GM12864 (cell line): ENCODE measurements at places on chromosomes 1 and 21.

- DNase-seq, result no peak
Observed at GRCh38 chr1:173329726-173330125, 122.6 kb upstream of the TNFSF4 start.

- DNase-seq, result peak; percentile 73
Observed at GRCh38 chr1:161068306-161069234, 1.1 kb downstream of the ARHGAP30 start.

DNA sequence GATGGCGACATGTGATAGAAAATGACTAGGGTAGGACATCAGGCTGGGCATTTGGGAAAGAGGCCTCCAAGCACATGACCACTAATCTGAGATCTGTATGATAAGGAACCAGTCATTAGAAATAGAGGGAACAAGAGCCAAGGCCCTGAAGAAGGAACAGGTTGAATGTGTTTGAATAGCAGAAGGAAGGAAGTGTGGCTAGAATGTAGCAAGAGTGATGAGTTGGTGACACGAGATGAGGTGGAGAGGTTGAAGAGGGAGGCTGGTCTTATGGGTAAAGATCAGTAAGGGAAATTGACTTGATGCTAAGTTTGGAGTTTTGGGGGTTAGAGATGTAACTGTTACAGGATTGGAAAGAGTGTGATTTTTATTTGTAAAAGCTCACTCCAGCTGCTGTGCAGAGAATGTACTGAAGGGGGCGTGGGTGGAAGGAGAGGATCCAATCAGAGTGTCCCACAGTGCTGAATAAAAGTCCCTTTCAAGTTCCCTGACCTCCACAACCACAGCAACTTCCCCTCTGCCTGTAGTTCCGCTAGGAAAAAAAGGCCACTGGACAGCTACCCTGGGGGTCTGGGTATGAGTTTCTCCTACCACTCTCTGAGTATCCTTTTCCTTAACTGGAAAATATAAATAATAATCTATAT is 295.0 kb downstream of the OMA1 start:
- no peak for DNase-seq

- DNase-seq, result peak; percentile 10
Observed at GRCh38 chr1:193406901-193407300, 220.5 kb upstream of the B3GALT2 start.

DNA sequence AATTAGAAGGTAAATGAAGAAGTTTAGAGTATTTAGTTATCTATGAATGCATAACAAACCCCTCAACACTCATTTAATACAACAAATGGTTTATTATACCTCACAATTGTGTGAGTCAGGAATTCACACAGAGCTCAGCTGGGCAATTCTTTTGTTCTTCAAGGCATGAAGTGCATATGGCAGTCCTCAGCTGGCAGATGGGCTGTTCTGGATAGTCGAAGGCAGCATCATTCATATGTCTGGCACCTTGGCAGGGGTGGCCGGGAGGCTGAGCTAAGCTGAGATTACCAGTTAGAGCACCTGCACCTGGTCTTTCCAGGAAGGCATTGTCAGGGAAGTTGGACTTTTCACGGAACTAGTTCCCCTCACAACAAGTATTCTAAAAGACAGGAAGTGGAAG is 286.2 kb upstream of the DUSP10 start:
- no peak for DNase-seq

DNA sequence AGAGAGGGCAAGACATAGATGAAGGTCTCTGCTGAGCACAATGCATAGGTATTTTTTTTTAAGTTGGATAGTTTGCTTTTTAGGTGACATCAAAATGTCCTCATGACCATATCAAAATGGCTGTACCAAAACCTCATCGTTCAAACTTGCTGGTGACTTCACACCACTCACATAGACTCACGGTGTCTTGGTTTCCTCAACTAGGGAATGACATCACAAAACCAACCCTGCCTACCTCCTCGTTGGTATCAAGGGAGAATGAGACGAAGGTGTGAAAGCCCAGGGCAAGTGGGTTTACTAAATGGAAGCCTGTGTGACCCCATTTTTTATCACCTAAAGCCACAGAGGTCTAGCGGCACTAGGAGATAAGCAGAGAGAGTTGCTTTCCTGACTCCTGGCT is 1.6 kb downstream of the PIGR start:
- DNase-seq, result no peak
